Sigmoid colon (tissue), 7 donors: ENCODE measurements at places on chromosomes 6 and 20. TPM values are rescaled to one million over a fixed set of nuclear protein-coding genes. Genes with fewer than 3 reads are reported as not detected.

DNA sequence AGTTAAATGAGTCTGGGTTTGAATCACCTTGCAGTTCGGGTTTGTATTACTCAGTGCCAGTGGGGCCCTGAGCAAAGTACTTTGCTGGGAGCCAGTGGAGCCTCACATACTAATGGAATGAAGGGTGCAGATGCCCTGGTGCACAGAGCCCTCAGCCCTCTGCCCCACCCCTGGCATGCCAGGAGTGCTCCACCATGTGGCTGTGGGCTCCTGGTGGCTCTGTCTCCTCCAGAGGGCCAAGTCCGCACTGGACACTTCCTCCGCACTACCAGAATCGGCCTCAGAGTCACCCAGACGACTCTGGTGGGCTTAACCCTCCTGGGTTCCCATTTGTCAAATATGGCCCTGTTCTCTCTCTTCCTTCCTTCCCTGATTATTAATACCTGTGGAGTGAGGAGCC is 94.0 kb downstream of the STK35 start:
- no peak for DNase-seq

DNA sequence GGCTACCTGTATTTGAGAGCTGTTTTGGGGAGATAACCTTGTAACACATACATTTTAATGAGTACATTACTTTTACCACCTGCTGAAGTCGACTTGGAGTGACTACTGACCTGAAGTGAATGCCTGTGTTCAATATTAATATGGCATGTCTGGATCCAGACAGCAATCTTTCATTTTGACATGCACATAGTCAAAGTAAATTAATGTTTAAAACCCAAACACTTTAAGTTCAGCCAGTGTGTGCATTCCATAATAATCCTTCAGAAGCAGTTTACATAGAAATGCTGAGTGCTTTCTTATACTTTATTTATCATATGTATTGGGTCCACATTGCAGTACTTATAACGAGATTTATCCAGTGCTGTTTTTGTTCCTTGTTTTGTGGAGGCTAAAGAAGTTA is 38.0 kb downstream of the CDKAL1 start:
- DNase-seq: no peak

GRCh38 chr6:89138173-89138572 is 7.7 kb upstream of the PM20D2 start:
- DNase-seq: no peak

DNA sequence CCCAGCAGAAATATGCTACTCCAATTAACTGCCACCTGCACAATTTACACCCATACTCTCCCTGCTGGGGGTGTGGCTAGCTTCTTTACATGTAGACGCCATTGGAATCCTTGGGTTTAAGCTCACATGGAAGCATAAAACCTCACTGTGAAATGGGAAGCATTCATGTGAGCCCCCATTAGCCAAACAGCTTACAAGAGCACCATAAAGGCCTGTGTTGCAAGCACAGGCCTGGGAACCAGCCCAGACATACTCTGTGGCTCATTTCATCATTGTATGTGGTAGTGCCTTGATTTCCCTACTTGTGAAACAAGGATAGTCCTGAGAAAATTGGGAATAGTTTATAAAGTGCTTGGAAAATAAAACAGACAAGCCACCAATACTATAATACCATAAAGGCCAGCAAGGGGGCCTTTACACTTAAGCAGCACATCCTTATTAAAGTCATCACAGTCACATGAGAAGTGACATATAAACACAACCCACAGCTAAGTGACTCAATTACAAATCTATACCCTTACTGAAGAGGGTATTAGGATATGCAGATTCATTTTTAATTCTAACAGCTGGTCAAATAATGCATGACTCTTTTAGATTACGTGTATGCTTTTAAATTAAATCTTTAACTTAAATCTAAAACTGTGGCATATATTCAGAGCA is 6.8 kb downstream of the ADNP start:
- DNase-seq: no peak

GRCh38 chr6:64782877-64783276 is 924.1 kb downstream of the EYS start:
- no peak for DNase-seq

DNA sequence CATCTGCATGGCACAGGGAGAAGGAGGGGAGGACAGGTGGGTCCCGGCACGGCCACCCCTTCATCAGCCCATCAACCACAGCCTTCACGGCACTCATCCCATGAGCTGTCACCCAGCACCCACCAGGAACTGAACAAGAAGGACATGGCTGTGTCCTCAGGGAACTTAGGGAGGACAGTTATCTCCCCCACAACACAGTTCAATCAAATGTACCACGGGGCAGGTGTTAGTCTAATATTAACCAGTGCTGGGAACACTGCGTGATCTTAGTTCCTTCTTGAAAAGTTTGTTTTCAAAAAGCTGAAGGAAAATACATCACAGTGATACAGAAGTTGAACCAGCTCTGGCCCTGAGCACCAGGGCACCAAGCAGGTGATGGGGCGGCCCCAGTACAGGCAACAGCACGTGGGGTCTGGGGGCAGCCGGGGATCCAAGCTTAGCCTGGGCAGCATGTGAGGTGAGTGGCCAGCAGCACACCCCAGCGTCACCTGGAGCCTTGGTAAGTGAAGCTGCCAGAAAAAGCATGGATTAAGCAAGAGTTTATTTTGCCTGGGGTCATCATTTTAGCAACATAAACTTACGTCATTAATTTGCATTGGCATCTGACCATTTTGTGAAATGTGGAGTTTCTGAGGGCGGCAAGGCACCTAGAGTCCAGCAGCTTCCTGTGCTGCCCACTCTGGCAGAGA is 35.5 kb upstream of the AFDN start:
- DNase-seq: no peak

GRCh38 chr20:5150226-5151076 is 23.6 kb downstream of the CDS2 start:
- DNase-seq: no peak

- DNase-seq: no peak
Measured at GRCh38 chr6:100464903-100465700, at the start of gene SIM1. TSS of gene SIM1 (minus strand) at chr6:100464921. CDS start at chr6:100463468, 1,453 bp downstream.

- no peak for DNase-seq
Measured at GRCh38 chr6:89215391-89215790, 1.8 kb downstream of the GABRR1 start.

GRCh38 chr20:62704341-62704948 is 4.2 kb upstream of the NTSR1 start:
- DNase-seq: peak; percentile 96

GRCh38 chr20:11054266-11054993 is 380.6 kb upstream of the JAG1 start:
- no peak for DNase-seq

DNA sequence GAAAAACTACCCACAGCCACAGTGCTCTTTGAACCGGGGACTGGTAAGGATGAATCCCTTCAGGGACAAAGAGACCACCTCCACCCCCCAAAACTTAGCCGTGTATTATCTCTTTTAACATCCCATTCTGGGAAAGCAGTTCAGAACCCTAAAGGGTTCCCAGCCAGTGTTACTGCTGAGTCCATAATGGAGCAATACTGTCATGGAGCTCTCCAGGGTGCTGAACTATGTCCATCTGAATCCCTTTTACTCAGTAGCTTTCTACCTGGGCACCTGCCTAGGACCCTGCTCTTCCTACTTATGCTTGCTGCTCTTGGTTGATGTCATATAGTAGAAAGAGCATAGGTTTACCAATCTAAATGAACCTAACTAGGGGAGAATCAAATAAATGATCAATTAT is 22.3 kb upstream of the SAYSD1 start:
- DNase-seq: no peak

- no peak for DNase-seq
Measured at GRCh38 chr20:57220337-57221145, 45.9 kb downstream of the BMP7 start.

DNA sequence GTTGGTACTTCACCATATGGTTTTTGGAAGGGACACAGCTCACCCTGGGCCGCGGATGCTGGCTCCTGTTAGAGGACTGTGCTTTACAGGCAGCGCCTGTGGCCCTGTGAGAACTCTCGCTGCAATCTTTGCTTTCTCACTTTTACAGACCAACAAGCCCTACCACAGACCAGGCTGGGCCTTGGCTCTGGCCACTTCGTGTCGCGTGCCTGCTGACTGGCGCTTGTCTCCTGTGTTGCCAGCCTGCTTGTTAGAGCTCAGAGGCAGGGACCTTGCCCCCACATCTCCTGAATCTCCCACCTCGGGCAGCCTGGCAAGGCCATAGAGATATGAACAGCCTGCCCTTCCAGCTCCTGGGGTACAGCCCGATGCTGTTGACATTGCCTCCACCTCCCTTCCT is 56.1 kb downstream of the SYNJ2 start:
- peak; percentile 59 for DNase-seq

- DNase-seq: no peak
Measured at GRCh38 chr6:97563529-97563928, 280.5 kb upstream of the MMS22L start.

DNA sequence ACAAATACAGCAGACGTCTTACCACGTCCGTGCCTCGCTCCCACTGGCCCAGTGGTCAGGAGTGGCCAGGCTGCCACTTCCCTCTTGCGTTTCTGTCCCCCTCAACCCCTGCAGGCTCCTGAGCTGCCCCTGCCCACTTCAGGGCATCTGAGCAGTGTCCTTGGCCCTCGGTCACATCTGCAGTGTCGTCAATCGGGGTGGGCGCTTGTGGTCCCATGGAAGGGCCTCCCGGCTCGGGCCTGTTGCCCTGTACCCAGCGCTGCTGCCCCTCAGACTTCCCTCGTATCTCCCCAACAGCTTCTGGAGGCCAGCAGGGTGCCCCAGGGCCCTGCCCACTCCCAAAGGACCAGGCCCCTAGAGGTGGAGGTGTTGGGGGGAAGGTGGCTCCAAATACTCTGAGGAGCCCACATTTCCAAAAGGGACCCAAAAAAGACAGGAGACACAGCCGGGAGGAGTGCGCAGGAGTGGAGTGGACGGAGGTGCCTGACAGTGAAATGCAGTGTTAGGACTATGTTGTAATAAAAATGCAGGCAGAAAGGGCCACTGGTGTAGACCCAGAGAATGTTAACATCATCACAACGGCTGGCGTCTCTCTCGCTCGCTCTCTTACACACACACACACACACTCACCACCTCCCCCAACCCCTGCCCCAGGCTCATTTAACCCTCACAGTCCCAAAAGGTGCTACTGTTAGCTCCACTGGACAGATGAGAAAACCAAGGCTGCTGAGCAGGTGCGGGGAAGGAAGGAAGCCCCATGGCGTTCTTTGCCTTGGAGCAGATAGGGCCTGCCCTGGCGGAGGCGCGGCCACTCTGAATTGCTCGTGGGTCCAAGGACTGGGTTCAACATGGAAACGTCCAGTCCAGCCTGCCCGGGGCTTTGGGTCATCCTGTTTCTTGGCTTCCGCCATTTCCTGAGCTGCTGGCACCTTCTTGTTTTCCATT is 343.9 kb downstream of the ZFAND3 start:
- peak; percentile 48 for DNase-seq

DNA sequence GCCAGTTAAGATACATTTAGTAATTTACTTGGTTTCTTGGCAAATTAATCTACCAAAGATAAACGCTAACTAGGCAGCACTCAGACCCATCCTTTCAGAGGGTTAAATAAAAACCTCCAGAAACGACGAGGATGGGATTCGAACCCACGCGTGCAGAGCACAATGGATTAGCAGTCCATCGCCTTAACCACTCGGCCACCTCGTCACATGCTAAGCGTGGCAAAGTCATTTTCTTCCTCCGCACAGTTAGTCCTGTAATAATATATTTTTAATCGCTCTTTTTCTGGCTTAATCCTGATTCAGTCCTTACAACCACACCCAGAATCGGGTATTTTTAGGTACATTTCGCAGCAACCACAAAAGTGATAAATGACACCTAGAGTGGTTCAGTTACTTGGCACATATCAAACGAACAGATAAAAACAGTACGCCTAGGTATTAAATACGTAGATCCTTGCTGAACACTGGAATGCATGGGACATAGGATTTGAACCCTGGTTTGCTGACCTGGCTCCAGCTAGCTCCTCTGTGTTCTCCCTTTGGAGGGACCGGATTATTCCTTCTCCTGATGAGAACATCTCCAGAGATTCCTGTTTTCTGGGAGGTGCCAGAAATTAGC is 71.6 kb downstream of the GPX5 start:
- DNase-seq: no peak

GRCh38 chr6:56055081-56055704 is 179.8 kb upstream of the BMP5 start:
- DNase-seq: no peak

GRCh38 chr6:722077-722524 is 29.2 kb upstream of the EXOC2 start:
- peak; percentile 75 for DNase-seq

DNA sequence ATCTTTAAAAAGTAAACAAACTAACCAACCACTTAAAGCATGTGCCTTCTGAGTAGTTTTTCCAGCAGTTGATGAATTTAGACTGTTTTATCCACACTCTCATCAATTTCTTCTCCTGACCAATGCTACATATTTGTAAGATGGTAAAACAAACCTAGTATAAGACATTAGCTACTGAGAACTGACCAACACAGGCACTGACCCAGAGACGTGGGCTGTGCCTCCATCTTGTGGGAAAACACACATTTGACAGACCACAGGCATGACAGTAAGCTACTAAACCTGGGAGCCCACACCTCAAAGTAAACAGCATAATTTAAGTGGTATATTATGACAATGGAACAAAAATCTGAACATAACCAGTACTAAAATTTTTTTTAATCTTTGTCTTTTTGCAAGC is 121.4 kb upstream of the NRSN1 start:
- DNase-seq: no peak

- DNase-seq: no peak
Measured at GRCh38 chr6:69926745-69927144, 60.4 kb downstream of the COL19A1 start.

DNA sequence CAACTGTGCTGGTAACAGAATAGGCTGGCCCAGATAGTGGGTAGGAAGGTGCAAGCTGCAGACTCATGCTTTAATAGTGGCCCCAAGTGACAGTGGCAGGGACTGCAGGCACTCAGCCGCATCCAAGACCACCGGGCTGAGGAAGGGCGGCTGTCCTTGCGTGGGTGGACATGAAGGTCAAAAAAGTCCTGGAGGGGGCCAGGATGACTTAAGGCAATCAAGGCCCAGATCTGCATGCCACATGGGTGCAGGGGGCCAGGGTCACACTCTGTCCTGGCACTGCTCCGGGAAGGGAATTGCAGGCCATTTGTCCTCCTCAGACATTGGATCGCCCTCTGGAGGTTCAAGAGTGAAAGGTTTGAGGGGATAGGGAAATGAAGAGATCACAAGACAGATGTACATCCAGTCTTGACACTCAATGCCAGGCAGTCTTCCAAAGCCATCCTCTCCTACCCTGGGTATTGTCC is 10.4 kb upstream of the VNN2 start:
- DNase-seq: no peak

- DNase-seq: no peak
Measured at GRCh38 chr20:45300961-45301360, 5.7 kb upstream of the RBPJL start.

GRCh38 chr6:149435919-149436586 is 36.0 kb downstream of the SUMO4 start:
- no peak for DNase-seq

Gene NRN1
- 10.7 TPM for total RNA-seq

Gene SSTR4
- total RNA-seq: not detected

Gene CRYBG1
- 6.7 TPM for total RNA-seq

Gene TSPO2
- not detected for total RNA-seq

Gene GLP1R
- total RNA-seq: not detected

Gene MICA
- 46.5 TPM for total RNA-seq

Gene SAMD5
- 1.1 TPM for total RNA-seq

Gene HRH3
- total RNA-seq: not detected

Gene PTPRK
- 46.7 TPM for total RNA-seq

Gene COL12A1
- total RNA-seq: 149 TPM

Gene CDK5RAP1
- total RNA-seq: 18.4 TPM

Gene RBM24
- 34.1 TPM for total RNA-seq

Gene PNPLA1
- total RNA-seq: not detected
